ENCODE measurements at places on chromosomes 13 and 19.
A peak's percentile ranks its signal among the peaks of the same experiment; 100 is the strongest.

- no peak for DNase-seq
Measured at GRCh38 chr19:3122512-3122870, 13.3 kb upstream of the GNA15 start.

GRCh38 chr13:110137680-110138009 is 169.3 kb downstream of the COL4A1 start:
- no peak for DNase-seq

DNA sequence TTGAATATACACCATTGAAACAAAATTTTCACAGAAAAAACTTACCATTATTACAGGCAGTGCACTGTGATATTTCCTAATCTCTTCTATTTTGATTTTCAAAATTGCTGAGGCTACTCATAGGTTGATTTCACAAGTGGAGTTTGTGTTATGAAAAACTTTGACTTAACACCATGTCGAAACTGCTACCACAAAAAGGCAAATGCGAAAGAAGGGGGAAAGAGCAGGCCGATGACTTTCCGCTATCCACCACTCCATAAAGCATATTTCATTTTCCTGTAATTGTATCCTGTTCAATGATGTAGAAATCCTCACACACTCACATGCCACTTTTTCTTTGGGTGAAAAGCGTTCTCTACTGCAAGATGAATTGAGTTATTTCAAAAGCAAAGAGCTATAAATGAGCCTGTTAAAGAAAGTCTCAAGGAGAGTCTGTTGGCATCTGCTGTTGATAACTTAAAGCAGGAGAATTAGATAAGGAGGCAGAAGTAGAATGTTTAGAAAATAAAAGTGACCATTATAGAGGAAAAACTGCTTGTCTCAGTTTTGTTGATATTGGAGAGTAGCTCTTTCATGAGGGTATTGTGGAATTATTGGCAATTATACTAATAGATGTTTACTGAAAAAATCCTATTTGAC is 18.8 kb downstream of the KL start:
- no peak for DNase-seq

DNA sequence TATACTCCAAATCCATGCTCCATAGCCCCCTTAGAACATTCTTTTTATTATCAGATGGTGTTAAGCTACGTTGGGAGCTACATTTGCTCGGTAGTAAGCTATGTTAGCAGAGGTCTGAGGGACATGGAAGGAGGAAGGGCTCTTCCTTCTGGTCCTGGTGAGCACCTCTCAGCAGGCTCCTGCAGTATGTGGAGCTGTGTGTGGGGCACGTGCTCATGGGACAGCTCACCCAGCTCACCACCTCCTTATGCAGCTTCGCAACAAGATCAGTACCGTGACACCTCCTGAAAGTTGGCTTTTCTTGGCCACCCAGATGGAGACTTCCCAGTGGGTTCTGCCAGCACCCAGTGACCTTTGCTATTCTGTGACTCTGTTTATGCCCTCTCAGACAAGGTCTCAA is 400.5 kb upstream of the SLC10A2 start:
- no peak for DNase-seq

DNA sequence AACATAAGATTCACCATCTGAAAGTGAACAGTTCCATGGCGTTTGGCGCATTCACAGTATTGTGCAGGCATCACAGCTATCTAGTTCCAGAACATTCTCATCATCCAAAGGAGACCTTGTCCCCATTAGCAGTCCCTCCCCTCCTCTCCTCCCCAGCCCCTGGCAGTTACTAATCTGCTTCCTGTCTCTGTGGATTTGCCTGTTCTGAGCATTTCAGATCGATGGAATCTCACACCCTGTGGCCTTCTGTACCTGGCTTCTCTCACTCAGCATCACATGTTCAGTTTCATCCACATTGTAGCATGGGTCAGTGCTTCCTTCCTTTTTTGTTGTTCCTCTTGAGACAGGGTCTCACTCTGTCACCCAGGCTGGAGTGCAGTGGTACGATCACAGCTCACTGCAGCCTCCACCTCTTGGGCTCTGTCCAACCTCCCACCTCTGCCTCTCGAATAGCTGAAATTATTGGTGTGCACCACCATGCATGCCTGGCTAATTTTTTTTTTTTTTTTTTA is 34.6 kb downstream of the CRTC1 start:
- no peak for DNase-seq

DNA sequence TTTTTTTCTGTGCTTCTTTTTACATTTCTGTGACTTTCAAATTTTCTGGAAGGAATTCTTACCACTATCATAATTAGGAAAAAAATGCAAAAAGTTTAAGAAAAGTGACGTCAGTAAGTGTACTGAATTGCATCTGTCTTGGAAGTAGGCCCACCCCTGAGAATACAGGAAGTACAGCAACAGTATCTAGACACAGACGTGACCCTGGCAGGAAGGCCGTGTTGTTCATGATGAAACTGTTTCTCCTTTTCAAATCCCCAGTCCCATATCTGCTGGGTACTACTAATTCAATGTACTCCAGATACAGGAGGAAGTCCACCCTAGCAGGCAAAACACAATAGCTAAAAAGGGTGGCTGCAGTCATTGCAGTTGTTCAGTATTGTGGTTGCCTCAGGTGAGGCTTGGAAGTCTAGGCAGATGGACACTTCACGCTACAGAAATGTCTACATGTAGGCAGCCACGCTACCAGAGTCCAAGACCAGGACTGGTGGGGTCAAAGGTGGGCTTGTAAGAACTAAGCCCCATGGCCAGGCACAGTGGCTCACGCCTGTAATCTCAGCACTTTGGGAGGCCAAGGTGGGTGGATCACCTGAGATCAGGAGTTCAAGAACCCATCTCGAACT is 49.6 kb upstream of the MED4 start:
- DNase-seq, result no peak

DNA sequence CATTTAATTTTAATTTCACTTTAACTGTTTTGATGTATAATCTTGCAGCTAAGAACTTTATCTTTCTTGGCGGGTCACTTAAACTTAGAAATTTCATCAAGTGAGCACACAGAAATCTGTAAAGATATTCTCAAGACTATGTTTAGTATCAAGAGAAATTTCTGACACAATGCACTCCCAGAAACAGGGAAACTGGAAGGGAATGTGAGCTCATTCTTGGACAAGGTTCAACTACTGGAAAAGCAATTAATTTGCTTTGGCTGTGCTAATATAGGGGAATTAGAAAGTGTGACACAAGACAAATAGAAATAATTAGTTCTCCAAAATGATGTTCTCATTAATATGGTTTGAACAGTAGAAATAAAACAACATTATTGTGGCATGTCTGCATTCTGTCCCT is 402.3 kb downstream of the DACH1 start:
- DNase-seq, result peak; percentile 36

- no peak for DNase-seq
Measured at GRCh38 chr13:91329733-91330132, 17.8 kb upstream of the MIR17HG start.

DNA sequence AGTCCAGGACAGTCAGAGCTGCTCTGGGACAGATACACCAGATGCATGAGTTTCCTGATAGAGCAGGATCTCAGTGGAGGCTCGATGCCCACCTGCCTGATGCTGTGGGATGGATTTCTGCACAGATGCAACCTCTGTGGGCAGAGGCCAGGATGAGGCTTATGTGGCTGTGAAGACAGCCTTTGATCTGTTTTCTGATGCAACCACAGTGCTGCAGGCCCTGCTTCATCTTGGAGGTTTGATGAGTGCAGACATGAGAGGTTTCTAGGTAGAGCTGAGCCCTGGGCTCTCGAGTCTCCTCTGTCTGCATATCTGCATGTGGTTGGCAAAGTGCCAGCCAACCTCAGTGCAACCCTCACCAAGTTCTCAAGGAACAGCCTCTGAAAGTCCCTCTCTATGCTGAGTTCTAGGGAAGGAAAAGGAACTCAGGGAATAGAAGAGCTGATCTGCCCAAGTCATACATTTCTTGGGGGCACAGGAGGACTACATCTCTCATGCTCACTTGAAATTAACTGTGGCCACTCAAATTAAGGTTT is 23.1 kb upstream of the TSHZ3 start:
- DNase-seq, result no peak

DNA sequence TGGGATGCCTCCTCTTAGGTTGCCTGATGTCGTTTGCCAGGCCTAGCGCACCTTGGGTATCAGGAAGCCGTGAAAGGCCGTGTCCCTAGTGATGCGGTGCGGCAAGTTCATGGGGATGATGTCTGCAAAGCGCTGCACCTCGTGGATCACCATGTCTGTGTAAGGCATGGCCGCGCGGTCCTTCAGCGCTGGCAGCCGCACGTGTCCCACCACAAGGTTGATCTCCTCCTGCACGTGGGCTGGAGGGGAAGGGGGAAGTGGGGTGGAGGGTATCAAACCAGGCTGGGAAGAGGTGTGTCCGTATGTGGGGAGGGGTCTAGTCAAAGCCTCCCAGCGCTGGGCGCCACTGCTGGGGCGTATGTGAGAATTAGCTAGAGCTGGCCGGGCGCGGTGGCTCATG is 23.2 kb downstream of the EGLN2 start:
- no peak for DNase-seq

DNA sequence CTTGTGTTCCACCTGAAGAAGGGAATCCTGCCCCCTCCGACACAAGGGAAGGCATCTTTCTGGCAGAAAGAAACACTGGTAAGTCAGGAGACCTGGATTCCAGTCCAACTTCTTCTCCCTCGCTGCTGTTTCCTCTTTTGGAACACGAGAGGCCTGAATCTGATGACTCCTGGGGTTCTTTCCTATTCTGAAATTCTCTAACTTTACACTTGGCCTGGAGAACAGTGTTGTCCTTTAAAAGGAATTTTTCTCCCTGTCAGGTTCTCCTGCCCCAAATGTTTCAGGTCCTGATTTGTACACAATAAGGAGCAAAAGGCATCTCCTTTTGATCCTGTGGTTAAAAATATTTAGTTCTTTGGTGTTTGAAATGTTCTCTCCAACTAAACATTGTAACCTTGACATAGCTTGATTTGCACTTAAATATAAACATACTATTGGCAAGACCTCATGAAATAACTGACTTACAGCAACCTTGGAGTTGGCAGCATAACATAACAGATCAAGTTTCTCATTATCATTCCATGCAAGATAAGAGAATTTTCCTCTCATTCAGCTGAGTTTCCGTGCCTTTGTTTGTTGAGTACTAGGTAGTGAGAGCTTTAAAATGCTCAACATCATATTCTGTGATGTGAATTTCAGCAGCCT is 244.8 kb downstream of the COG6 start:
- peak; percentile 48 for DNase-seq

DNA sequence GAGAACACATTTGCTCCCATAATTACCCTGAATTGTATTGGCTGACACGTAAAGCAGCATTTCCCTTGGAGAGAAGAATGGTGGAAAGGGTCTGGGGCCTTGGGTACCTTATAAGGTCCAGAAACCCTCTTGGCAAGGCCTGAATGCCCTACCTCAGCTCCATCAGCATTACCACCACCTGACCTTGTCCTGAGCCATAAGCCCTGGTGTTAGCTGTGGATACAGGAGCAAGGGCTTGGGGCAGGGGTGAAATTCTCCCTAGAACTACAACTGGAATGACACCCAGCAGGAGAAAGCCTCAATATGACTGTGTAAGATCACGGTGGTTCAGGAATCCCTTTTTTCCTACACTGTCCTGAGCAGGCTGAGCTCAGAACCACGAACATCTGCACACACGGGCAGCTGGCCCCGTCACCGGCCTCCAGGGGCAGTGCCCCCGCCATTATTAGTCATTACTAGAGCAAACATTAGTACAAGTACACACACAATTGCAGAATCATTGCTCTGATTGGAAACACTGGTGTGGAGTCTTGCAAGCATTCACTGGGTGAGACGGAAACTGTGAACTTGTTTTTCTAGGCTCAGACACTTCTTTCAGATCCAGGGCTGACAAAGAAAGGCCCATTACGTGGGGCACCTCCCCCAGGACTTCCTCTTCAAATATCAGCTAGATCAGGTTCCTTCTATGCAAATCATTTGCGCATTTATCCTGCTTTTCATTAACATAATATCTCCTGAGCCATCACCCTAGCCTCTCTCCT is 26.8 kb upstream of the MTIF3 start:
- no peak for DNase-seq

GRCh38 chr13:109836629-109837607 is 50.5 kb upstream of the IRS2 start:
- DNase-seq, result no peak

GRCh38 chr13:44972956-44973581 is 16.2 kb downstream of the NUFIP1 start:
- no peak for DNase-seq

DNA sequence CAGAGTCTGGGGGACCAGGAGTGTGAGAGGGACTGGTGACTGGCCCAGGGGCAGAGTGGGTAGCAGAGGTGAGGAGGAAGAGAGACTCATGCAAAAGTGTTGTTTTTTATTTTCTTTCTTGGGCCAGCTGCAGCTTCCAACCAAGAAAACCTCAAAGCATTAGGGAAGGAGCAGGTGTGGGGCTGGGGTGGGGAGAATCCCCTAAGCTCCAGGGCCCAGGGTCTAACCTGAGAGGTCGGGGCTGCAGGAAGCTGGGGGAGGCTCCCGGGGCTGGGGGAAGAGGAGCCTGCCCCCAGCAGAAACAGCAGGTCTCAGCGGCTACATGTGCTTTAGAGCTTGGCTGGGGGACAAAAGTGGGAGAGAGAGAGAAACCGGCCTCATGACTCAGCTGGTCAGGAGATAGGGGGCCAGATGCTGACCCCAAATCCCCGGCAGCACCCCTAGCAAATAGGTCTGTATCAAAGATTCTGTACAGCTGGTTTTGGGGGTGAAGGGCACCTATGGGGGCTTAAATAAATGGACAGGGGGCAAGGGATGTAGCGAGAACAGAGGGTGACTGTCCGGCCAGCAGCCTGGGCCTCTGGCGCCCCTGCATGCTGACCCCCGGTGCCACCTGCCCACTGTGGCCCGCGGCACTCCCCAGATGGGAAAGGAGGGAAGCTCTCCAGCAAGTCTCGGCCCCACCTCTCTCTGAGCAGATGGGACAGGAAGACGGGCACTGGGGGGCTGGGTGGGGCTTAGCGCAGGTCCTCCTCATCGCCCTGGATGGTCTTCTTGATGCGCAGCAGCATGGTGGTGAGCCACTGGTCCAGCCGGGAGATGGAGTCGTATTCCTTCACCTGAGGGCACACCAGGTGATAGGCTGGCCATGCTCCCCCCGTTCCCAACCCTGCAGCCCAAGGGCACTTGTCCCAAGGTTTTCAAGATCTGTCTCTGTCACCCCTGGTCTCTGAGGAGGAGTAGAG is 3.8 kb upstream of the KPTN start:
- DNase-seq, result peak; percentile 0

- no peak for DNase-seq
Measured at GRCh38 chr13:112469071-112469745, 93.1 kb downstream of the SPACA7 start.

DNA sequence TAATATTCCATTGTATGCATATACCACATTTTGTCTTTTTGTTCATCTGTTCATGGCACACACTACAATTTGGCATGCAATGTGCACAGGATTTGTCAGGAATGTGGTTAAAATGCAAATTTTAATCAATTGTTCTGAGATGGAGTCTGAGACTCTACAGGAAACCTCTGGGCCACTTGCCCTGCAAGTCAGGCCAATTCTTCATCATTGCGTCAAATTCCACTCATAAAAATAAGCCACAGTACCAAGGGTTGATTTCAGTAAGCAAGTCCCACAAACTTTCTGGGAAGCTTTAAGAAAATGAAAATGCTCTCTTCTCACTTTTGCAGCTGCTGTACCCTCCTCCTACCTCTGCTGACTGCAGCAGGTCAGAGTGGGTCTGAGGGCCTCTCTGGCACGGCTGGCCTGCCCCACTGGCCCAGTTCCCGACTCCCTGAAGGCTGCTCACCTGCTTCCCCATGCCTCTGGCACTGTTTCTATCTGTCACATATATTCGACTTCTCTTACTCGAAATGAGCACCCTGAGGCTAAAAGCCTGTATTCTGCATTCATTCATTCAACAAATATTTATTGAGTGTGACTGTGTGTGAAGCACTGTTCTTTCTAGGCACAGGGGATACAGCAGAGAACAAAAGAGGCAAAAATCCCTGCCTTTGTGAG is 83.8 kb upstream of the WASF3 start:
- DNase-seq, result no peak
